ENCODE measurements at places on chromosomes 3 and 15.

DNA sequence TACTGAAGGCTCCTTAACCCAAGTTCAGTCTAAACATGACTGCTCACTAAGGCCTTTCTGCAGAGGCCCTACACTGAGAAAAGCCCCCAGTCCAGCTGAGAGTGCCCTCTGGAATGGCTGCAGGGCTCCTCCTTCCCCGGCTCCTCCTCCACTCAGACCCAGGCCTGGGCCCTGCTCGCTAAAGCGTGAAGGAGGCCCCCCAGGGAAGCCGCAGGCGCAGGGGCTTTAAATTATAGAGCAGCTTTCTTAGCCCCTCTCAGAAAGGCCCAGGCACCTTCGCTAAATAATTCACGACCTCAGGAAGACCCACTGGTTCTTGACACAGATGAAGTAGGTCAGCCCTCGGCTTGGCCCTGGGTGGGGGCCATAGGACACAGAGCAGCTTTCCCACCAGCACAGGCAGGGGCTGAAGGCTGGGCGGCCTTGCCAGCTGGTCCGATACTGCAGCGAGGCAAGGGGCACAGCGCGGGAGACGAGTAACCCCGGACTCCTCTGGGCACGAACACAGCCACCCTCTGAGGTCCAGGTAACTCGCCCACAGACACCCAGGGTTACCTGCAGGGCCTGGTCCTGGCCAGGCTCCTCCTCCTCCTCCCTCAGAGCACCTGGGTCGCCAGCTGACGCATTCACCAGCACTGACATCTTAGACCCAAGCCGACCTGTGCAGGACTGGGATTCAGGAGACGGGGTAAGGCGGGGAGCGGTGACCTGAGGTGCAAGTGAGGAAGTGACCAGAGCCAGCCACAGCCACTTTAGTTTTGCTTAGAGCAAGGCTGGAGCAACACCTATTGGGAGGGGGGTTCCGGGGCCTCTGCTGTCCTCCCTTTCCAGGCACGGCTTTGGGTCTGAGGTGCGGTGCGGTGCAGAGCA lies 36.9 kb downstream of the RBPMS2 start:
- DNase-seq: no peak

GRCh38 chr15:74053941-74054529 lies 28.3 kb downstream of the GOLGA6A start:
- peak; percentile 56 for DNase-seq

DNA sequence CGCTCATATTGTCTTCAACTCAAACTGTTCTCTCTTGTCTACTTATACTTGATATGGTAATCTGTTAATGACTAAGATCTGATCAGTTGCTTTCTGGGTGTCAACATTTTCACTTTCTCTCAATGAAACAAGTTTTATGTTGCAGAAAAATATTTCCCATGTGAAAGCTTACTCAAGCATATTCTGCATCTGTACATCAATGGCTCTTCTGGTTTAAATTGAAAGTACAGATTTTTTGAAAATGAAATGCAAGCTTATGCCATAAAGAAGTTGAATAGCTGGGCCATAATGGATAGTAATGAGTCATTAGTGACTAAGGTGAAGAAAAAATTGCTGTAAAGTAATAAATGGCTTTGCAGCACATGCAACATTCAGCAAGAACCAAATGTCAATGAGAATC lies 140.7 kb downstream of the BCHE start:
- DNase-seq: no peak

DNA sequence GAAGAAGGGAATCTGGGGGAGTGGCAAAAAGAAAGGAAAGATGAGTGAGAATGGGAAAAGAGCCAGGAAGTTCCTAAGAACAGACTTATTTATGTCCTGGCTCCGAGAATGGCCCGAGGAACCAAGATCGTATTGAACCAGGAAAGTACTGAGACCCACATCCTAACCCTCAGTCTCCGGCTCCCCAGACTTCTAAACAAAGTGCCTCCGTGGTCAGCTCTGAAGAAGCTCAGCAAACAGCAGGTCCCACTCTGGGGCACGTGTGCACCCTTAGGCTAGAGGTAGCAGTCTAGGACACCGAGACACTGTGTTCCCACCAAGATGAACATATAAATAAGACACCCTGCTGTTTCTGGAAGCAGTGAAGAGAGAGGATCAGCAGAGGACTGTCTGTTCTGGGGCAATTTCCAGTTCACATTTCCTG lies 307.4 kb downstream of the NTRK3 start:
- DNase-seq: no peak

DNA sequence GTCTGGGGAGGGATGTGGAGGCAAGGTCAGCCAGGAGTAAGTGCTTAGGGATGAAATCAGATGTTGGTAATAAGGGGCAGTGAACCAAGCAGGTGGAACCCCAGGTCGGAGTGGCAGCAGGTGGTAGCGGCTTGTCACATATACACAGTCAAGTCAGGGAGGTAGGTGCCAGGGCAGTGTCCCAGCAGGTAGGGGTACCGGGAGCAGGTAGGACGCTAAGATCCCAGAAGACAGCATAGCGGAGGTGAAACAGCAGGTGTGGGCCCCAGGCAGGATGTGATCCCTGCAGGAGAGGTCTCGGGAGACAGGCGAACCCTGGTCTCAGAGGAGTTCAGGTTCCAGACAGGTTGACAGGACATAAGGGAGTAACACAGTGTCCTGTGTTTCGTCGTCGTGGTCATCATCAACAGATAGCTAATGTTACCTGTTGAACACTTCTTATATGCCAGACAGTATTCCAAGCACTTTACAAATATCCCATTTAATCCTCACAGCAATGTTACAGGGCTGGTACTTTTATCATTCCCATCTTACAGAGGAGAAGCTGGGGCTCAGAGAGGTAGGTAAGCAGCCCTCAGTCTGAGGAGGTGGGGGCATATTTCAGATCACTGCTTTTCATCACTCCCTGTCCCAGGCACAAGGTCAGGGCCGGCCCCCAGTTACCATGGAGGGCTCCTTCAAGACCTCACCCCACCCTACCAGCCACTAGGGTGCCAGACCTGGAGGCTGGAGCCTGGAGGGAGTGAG lies 241.6 kb downstream of the UACA start:
- no peak for DNase-seq

GRCh38 chr3:125511420-125512118 lies 8.4 kb downstream of the SNX4 start:
- no peak for DNase-seq

DNA sequence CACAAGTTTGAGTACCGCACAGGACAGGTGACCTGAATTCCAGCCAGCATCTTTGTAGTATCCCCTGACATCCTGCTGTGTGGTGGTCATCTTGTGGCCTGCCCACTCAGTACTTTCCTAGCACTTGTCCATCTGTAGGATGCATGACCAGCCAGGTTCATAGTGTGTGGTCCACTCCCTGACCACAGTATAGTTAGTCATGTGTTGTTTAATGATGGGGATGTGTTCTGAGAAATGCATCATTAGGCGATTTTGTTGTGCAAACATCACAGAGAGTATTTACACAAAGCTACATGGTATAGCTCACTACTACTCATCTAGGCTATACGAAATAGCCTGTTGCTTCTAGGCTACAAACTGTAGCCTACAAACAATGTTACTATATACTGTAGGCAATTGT lies 16.9 kb upstream of the RBPMS2 start:
- DNase-seq: no peak

DNA sequence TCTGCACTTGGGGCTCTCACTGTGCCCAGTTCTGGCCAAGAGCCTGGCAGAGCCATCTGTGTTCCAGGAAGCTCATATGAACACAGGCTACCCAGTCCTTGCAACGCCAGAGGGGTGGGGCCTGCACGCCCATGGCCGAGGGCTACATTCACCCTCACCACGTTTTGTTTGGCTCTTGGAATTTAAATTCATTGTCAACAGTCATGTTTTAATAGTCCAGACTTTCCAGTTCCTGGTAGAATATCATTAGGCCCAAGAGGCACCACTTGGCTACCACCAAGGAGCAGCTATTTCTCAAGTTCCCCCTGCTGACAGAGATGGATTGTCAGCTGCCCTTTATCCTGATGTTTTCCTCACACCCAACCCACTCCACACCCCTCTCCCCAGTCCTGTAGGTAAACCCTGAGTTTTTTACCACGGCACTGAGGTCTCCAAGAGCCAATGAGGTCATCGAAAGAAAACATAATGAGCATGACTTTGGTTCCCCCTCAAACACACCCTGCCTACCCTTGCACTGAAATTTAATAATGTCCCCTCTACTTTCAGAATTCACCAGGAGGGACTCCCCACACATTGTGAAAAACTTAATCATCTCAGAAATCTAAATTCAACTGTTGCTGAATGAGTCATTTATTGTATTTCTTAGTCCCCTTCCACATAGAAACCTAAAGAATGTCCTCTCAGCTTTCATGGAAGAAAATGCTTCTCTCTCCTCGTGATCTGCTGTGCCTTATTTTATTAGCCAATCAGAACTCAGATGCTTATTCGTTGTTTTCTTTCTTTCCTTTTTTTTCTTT lies 125.1 kb downstream of the SHQ1 start:
- no peak for DNase-seq

DNA sequence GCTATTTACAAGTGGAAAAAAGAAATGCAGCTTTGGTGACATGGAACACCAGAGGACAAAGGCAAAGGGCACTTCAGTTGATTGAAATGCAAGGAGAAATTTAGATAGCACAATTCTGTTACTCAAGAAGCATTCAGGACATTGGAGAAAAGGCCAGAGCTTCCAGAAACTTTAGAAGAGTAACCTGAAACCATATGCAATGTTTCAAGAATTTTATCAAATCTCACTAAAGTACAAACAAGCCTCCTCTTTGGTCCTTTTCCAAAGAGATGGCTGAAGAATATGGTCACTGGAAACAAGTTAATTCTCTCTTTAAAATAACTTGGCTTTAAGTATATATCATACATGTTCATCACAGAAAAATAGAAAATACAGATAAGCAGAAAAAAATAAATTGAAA lies 14.6 kb upstream of the LMOD3 start:
- DNase-seq: no peak

DNA sequence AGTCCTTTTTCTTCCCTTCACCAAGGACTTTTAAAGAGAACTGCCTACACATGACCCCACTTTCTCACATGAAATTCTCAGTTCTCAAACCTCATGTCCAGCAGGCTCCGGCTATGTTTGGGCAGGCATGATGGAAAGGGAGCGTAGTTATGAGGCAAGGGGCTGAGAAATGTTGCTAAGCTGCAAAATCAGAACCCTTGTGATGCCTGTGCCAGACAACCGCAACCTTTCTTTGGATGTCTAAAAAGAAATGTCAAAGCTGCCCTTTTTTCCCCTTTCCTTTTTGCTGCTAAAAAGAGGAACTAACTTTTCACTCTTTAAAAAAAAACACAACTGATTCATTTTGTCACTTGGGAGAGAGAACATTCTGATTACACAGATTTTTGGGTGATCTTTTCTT lies 19.2 kb downstream of the GNB4 start:
- DNase-seq: no peak

- no peak for DNase-seq
Measured at GRCh38 chr3:10371789-10372188, 50.9 kb upstream of the SEC13 start.

DNA sequence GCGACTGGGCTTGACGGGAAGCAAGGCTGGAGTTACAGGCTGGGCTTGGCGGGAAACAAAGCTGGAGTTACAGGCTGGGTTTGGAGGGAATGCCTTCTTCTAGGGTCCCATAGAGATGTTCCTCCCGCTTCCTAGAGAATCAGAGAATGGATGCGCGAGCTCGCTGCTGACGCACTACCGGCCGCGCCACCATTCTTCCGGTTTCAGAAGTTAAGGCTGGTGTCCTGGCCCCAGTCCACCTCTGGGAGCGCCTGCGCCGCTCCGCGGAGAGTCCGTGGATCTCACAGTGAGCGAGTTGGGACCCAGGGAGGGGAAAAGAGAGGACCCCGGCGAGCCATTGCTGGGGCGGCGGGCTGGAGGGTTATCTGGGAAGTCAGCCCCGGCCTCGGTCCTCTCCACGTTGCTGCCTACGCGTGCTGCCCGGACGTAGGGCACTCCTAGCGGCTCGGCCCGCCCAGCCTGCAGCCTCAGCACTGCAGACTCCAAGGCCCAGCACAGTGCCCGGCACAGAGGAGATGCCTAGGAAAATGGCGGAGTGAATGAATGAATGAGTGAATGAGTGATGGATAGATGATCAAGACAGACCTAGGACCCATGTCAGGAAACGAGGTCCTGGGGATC lies at the start of gene ZNF502:
TSS of gene ZNF502 (plus strand) at position 206 of the 621 bp plus-strand sequence. CDS start 7,602 bp downstream, outside the sequence.
- peak; percentile 88 for DNase-seq

DNA sequence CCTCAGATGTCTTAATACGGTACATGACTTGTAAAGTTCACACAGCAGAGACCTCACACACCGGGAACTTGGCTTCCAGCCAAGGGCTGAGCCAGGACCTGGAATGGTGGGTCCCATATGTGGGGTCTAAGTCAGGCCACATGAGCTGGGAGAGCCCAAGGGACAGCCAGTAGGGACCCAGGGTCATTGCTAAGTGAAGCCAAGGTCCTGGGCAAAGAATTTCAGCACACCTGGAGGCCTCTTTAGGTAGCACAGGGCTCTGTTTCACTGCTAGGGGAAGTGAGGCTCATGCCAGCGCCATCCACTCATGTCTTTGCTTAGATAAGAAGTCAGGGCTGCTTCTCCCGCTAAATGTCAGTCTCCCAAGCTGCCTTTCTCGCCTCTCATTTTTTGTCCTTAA lies 116.6 kb upstream of the TLE3 start:
- DNase-seq: no peak

- no peak for DNase-seq
Measured at GRCh38 chr15:72368325-72368724, 7.5 kb downstream of the HEXA start.

DNA sequence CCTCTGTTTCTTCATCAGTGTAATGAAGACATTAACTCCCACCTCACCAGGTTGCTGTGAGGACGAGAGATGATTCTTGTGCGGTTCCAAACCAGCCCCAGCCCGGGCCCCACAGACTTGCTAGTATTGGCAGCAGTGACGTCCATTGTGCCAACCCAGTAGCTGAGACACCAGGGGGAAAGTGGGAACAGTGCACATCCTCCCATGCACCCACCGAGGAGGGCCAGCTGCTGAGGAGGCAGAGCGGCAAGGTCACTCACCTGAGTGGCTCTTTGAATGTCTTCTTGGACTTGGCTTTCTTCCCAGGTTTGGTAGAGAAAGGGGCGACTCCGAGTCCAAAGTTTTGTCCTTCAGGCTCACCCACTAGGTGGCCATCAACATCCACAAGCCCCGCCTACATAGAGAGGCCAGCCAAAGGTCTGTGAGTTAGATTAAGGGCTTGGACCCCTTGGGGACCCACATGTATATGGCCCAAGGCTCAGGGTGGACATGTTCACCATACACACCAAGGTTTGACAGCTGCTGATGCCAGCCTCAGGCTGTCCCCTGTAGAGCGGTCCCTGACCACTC lies 38.0 kb downstream of the KIF9 start:
- no peak for DNase-seq

- DNase-seq: no peak
Measured at GRCh38 chr3:124920718-124921117, 13.8 kb downstream of the MUC13 start.

GRCh38 chr15:96762566-96762965 lies 432.1 kb downstream of the NR2F2 start:
- DNase-seq: no peak

DNA sequence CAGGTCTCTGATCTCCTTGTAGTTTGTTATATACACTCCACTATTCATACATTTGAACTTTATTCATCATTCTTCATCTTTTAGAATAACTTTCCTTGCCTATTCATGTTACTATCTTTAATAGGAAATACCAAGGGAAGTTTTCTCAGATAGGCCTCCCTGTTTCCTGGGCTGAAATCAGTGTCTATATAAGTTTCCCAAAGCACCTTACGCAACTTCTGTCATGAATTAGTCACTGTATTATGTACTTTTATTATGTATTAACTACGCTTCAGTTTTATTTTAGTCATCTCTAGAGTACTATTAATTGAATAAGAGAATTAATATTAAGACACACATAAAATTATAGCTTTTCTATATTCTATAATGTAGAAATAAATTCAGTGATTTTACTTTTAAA lies 1481.5 kb downstream of the OTOL1 start:
- no peak for DNase-seq

GRCh38 chr3:69239063-69239462 lies 116.7 kb upstream of the LMOD3 start:
- DNase-seq: no peak
